ENCODE measurements at places on chromosomes 6 and 20.

- no peak for DNase-seq
Measured at GRCh38 chr6:80579391-80580023, 473.0 kb downstream of the BCKDHB start.

DNA sequence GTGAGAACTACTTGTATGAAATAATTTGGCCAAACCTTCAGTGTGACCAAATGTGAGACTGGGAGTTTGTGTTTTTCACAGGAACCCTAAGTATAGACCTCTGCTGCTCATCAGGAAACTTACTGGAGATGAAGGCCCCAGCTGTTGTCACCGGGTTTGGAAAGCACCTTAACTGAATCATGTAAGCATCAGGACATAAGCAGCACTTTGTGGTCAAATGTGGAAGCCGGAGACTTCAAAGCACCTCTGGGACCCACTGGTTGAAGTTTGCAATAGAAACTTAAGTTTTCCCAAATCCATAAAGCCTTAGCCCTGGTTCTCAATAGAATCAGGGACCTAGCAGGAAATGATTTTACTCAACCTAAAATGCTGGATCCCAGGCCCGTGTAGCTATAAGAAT lies 14.3 kb downstream of the TTPAL start:
- peak; percentile 23 for DNase-seq

DNA sequence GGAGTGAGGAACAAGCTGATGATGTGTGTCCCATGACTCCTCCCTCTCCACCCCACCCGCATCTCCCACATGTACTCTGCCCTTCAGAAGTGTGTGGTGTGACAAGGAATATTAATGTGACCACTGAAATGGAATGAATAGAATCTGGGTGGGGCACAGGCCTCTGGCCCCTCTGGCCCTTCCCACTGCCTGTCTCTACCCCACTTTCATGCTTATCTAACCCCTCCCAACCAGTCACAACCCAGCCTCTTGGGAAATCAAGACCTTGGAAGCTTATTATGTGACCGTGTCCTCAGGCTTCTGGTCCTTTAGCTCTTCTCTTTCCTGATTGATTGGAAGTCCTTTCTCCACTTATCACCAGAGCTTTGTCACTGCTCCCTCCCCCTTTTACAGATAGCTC lies 312.2 kb upstream of the SOX4 start:
- DNase-seq: no peak

GRCh38 chr6:3139090-3139903 lies 18.0 kb downstream of the TUBB2A start:
- DNase-seq: no peak

- peak; percentile 21 for DNase-seq
Measured at GRCh38 chr6:139474145-139475108, 100.0 kb upstream of the CITED2 start.

- DNase-seq: no peak
Measured at GRCh38 chr6:161181121-161181520, 92.7 kb downstream of the AGPAT4 start.

- peak; percentile 21 for DNase-seq
Measured at GRCh38 chr6:53793318-53794136, 1.3 kb upstream of the LRRC1 start.

Measured in activated CD4-positive, alpha-beta T cell treated with anti-CD3 and anti-CD28 coated beads, Interleukin-2, amount 50 U/mL, for 16 hours (primary cell).